ENCODE measurements at places on chromosomes 1 and 21.
A peak's percentile ranks its signal among the peaks of the same experiment; 100 is the strongest.

DNA sequence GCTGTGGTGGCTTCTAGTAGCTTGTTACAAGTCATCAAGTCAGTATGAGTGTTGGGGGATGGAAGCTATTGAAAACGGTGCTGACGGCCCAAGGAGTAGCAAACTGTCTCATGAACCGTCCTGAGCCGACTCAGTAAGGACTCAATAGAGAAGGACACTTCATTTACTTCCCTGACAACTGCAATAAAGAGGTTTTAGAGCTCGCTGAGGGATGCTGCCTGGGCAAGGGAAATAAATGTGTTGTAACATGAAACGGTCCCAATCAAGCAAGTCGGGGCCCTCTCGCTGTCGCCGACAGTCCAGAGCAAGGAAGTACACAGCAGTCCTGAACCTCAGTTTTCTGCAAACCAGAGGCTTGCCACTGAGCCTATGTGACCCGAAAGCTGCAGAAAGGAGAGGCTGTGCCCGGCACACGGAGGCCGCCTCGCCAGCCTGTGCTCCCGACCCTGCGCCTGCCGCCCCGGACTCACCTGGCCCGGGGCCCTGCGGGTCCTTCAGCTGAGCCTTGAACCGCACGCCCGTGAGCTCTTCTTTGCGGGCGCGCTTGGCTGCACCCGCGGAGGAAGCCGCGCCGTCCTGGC is 423 bp downstream of the URB1 start:
- no peak for DNase-seq

- no peak for DNase-seq
Observed at GRCh38 chr1:227730630-227731151, 4.4 kb downstream of the JMJD4 start.

DNA sequence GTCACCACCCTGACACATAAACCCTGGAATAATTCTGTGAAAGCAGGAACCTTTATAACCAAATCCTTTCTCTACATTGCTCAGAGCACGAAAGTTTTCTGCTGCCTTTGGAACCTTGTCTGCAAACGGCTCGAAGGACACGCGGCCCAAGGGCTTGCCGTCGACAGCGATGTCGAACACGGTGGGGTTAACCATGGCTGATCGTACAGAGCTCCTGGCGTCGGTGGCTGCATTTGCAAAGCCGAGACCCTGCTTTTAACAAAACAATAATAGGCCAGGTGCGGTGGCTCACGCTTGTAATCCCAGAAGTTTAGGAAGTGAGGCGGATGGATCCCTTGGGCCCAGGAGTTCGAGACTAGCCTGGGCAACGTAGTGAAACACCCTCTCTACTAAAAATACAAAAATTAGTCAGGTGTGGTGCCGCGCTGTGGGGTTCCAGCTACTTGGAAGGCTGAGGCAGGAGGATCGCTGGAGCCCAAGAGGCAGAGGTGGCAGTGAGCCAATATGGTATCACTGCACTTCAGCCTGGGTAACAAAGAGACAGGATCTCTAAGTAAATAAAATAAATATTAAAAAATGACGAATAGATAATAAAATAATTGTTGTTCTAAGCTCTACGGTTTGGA is 2.2 kb upstream of the EIF2B3 start:
- DNase-seq, result no peak

DNA sequence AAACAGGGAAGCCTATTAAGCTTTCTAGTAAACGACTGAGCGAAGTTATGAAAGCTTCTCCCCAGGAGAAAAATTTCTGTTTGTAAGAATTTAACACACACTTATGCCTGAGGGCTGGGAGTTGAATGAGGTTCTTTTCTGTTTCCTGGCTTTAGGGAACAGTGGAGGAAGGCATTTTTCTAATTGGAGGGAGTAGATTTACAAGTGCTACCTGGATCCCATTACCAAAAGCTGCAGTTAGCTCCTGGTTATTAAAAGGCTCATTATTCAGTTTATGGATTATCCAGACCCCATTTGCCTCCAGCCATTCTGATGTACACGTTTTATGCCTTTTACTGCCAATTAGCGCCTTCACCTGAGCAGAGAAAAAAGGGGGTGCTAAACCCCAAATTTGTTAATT is 7.5 kb downstream of the ST6GALNAC3 start:
- no peak for DNase-seq

GRCh38 chr1:39625462-39626273 is 13.8 kb downstream of the HEYL start:
- DNase-seq, result no peak

DNA sequence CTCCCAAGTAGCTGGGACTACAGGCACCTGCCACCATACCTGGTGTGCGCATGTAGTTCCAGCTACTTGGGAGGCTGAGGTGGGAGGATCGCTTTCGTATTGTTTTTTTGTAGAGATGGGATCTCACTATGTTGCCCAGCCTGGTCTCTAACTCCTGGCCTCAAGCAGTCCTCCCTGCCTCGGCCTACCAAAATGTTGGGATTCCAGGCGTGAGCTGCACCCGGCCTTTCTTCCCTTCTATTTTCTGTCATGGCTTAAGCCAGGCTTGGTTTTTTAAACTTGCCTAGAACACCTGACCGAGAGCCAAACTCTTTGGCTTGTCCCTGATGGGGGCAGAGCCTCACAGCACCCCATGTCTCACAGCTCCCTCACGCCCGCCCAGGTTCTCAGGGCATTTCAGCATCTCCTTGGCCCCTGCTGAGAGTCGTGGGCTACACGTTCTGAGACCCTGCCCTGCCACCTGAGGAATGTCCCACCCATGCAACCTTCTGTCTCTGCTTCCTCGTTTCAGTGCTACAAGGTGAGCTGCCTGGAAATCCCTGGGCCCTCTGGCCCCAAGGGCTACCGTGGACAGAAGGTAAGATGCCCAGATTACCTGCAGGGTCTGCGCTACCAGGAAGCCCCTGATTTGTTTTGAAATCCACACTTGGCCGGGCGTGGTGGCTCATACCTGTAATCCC is 15.7 kb downstream of the COL6A2 start:
- no peak for DNase-seq

DNA sequence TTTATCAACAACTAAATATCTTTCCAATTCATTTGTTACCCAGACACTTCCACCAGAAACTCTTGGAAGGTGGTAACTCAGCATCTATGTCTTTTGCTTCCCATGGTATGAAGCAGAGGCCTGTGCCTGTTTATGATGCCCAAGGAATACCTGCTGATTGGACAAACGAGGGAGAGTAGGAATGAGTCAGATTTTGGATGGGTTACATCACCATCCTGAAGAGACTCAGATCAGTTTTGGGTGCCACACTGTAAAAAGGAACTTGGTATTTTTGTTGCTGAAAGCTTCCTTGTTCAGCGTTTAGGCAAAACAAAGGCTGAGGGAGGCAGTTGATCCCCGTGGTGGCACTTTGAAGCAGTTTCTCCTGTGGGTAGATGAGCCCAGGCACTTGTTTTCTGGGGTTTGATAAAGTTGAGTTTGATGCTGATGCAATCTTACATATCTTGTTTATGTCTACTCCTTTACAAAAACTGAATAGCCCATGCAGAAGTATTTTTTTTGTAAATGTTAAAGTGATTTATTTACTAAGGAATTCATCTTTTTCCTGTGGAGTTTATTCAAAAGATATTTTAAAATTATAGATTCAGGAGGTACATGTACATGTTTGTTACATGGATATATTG is 26.7 kb upstream of the CYP4X1 start:
- no peak for DNase-seq

- DNase-seq, result peak; percentile 65
Observed at GRCh38 chr1:66253330-66253921, 280.5 kb upstream of the SGIP1 start.

- peak; percentile 79 for DNase-seq
Observed at GRCh38 chr1:208107425-208108212, 136.6 kb downstream of the PLXNA2 start.

DNA sequence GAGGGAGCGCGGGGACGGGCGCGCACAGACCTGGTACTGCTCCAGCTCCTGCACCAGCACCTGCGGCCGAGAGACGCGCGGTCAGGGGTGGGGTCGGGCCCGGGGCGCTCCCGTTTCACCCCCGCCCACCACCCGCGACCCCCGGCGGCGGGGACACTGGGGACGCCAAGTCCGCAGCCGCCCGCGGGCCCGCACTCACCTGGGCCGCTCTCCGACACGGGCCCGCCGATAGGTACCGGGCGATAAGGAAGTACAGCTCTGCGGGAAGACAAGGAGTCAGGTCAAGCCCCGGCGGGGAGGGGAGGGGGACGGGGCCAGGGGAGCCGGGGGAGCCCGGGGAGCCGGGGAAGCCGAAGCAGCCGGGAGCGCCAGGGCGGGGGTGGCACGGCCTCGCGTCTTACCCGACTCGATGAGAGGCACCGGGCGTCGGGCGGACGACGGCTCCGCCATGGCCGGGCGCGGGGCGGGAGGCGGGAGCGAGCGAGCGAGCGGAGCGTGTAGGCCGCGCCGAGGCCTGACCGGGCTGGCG is 326 bp downstream of the BRWD1 start:
- no peak for DNase-seq

DNA sequence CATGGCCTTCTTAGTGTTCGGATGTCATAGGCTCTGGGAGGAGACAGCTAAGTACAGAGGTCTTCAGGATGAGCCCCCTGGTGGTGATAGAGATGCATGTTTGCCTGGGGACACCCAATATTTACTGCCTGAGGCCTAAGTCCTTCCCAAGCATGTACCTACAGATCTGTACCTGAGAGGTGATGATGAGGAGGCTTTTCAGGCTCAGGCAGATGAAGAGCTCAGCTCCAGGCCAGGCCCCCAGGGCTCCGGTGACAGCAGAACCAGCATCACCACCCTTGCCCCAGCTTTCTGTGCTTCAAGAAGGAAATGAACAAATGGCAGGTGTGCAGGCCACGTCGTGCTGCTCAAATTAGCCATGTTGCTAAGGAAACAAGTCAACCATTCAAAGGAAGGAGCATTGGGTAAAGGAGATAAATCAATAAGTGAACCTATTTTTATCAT is 21.1 kb downstream of the CACNA1E start:
- DNase-seq, result no peak

DNA sequence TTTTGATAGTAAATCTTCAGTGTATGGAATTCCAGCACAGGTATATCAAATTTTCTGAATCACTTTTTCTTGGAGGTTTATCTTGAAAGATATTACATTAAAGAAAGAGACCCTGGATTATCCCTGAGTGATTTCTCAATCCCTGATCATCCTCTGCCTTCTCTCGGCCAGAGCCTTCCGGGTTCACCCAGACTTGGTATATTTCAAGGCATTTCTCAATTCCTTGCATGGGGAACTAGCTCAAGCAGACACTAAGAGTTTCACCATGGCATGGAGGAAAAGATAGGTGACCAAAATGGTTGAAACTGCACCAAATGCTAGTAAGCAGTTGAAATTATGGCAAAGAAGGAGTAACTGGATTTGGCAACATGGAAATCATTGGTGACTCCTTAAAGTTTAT is 5.7 kb downstream of the VAMP4 start:
- DNase-seq, result no peak

GRCh38 chr21:45074048-45074817 is at the start of gene ADARB1:
Gene ADARB1 (plus strand): TSS chr21:45074580. CDS start chr21:45171657, 97,077 bp downstream.
- DNase-seq, result peak; percentile 44

- no peak for DNase-seq
Observed at GRCh38 chr1:45409276-45409675, 69.0 kb upstream of the MUTYH start.

- no peak for DNase-seq
Observed at GRCh38 chr1:17108360-17108759, 10.9 kb downstream of the PADI2 start.

DNA sequence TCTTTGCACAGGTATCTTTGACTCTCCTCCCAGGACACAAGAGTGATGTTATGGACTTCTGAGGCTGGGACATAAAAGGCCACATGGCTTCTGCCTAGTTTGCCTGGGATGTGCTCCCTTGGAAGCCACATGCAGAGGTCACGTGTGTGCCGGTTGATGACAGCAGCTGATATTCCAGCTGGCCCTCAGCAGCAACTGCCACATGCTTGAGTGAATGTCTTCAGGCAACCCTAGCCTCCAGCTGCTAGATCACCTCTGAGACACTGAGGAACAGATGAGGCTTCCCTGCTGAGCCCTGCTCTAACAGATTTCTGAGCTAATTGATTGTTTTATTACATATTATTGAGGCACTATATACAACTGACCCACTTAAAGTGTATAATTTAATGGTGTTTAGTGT is 11.6 kb upstream of the AKR7A3 start:
- DNase-seq, result no peak

DNA sequence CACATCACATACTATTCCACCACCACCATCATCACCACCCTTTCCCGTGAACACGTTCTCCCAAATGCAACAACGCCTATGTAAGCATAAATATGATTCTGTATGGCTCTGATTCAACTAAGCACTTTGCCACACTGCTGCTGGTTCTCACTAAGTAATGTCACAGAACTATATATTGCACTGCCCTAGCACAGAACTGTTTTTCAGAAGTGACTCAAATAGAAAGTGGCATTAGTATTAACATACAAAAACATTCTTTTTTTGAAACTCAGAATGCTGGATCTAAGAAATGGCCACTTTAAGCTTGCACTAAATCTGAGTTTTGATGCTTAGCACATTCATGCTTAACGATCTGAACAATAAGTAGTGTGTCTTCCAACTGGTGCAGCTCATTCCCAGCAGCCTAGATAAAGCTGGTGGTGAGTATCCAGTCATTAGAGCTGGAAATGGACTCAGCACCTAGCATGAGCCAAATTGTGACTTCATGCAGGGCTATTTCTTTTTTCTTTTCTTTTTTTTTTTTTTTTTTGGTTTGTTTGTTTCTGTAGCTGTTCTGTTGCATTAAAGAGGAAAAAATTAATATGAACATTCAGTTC is 46.2 kb upstream of the ZC3H11B start:
- no peak for DNase-seq

GRCh38 chr1:6154525-6155319 is 25.4 kb downstream of the CHD5 start:
- DNase-seq, result no peak

DNA sequence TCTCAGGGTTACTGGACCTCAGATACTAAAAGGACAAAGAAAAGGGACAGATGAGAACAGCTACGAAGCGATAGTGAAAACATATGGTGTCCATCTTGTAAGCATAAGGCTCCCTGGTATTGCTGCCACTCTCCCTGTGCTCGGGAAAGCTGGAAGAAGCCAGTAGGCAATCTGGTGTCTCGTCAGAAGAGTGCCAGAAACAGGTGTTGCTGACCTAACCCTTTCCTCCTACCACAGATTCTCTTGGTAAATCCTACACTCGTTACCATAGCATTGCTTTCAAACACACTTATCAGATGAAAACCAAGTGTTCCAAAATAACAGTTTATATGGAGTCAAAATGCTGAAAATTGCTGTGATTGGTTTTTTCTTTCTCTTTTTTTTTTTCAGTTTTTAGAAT is 146.3 kb downstream of the NRIP1 start:
- no peak for DNase-seq

DNA sequence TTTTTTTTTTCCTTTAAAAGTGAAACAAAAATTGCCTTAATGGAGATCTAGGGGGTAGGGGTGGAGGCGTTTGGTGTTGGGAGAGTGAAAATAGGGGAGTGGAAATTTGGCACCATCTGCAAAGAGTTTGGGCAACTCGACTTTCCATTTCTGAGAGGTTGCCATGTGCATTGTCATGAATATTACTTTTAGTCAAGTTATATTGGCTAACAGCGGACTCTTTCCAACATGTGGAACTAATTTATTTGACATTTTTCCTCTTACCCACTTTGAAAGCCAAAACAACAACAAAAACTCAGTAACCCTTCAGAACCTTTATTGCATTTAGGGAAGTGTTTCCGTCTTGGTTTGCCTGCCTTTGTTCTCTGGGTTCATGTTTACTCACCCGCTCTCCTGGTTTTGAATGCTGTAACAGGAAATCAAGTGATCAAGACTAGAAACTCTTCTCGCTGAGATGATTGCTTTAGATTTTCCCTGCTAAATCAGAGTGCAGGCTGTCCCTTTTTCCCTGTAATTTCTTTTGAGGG is 70.4 kb downstream of the CACHD1 start:
- peak; percentile 32 for DNase-seq

- no peak for DNase-seq
Observed at GRCh38 chr1:66237042-66237441, 296.9 kb upstream of the SGIP1 start.

GRCh38 chr1:66143651-66144050 is 351.0 kb downstream of the PDE4B start:
- no peak for DNase-seq

Data from kidney glomerular epithelial cell (primary cell).